ENCODE measurements at places on chromosomes 1 and 21. TPM values are rescaled to one million over a fixed set of nuclear protein-coding genes. Genes with fewer than 3 reads are reported as not detected.

Gene VHLL
- 0.30 TPM for total RNA-seq

Gene PTGER3
- total RNA-seq, result 4.2 TPM

Gene ALPL
- total RNA-seq, result not detected

Gene SKI
- total RNA-seq, result 61.6 TPM

Gene SPRR3
- total RNA-seq, result not detected

Gene SPAG17
- not detected for total RNA-seq

Gene RPAP2
- 33.6 TPM for total RNA-seq

Gene SPATA17
- not detected for total RNA-seq

Gene LIN28A
- not detected for total RNA-seq

Gene CITED4
- total RNA-seq, result 8.5 TPM

Gene HAPLN2
- total RNA-seq, result not detected

Gene ADORA1
- not detected for total RNA-seq

Gene CACNA1S
- not detected for total RNA-seq

Gene AIRE
- total RNA-seq, result 3.0 TPM

Gene SAMSN1
- 115 TPM for total RNA-seq

Gene SPRR1A
- total RNA-seq, result not detected

Gene NCAM2
- 0.02 TPM for total RNA-seq

Gene PLA2G2A
- total RNA-seq, result not detected

Gene RIPK4
- not detected for total RNA-seq

Gene SPRR4
- total RNA-seq, result not detected

Gene CRNN
- total RNA-seq, result not detected

Gene HSPA6
- 3.7 TPM for total RNA-seq

Gene TFAP2E
- 0.73 TPM for total RNA-seq

Gene NR5A2
- not detected for total RNA-seq

Gene ASTN1
- not detected for total RNA-seq

Gene VCAM1
- not detected for total RNA-seq

Gene NEGR1
- total RNA-seq, result not detected

Measured in T-helper 2 cell treated with Interferon-gamma antibody and Interleukin-4, amounts not matched to agents 100 ng/mL and 5 ng/mL, for 36 hours (primary cell).